ENCODE measurements at places on chromosomes 11 and 22.

- no peak for DNase-seq
Measured at GRCh38 chr11:70734379-70734778, 336.1 kb downstream of the CTTN start.

- no peak for DNase-seq
Measured at GRCh38 chr22:22800716-22801115, 86.9 kb upstream of the IGLL5 start.

DNA sequence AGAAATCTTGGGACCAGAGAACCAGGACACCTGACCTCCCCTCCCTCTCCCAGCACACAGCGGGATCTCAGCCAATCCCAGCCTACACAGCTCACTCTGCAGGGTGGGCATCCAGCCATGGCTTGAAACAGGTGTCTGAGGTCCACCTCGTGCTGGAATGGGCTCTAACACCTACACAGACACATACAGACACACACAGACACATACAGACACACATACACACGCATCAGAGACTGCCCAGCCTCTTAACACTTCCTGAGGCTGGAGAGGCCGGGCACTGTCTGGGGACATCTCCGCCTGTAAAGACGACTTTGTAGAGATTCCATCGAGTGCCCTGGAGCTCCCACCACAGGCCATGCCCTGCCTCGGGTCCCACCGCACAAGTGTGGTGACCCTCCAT, 36.7 kb downstream of the CAPN1 start:
- DNase-seq: no peak

DNA sequence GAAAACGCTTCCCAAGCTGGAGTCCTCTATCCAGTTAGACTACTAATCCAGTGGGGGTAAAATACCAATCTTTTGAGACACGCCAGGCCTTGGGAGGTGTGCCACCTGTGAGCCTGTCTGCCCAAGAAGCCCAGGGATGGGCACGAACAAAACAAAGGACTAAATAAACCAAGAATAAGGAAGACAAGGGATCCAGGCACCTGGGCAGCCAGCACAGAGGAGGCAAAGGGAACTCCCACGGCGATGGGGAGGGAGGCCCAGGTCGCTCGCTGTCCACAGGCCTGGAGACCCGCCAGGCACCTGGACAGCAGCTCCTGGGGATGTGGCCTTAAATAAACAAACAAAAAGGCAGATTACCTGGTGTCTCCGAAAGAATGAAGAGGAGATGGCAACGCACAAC, 31.4 kb downstream of the LRFN4 start:
- no peak for DNase-seq

DNA sequence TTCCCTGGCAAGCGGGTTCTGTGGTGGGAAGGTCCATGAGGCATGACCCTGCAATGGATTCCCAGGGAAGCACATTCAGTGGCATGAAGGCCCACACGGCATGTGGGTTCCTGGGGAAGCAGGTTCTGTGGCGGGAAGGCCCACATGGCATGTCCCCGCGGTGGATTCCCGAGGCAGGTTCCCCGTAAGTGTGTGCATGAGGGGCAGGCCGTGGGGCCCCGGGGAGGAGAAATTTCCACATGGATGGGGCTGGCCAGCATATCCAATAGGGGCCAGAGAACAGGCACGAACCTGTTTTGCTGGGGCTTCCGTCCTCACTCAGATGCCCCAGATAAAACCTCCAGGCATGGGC, 83.7 kb downstream of the PHF21B start:
- DNase-seq: no peak

DNA sequence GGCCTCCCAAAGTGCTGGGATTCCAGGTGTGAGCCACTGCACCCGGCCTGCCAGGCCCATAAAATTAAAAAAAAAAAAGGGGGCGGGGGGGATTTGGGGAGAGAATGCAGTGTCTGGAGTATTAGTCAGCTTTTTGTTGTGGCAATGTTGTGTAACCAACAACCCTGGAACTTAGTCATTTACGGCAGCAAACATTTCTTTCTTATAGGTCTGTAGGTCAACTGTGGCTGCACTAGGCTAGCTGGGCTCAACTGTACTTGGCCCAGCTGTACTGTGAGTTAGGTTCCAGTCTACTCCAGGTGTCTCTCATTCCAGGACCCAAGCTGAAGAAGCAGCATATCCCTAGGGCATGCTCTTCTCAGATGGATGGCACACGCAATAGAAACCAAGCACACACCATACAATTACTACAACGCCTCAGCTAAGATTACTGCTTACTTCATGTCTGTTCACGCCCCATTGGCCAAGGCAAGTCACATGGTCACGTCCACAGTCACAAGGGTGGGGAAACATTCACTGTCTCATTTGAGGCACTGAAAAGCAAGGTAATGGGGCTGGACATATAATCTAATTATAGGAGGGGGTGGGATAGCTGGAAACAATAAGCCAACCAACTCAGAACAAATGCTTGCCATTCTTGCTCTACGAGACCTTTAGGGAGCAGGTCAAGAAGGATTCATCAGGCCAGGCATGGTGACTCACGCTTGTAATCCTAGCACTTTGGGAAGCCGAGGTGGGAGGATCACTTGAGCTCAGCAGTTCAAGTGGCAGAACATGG, 10.4 kb upstream of the SPINDOC start:
- no peak for DNase-seq

GRCh38 chr11:746289-747157, 741 bp upstream of the TALDO1 start:
- no peak for DNase-seq

DNA sequence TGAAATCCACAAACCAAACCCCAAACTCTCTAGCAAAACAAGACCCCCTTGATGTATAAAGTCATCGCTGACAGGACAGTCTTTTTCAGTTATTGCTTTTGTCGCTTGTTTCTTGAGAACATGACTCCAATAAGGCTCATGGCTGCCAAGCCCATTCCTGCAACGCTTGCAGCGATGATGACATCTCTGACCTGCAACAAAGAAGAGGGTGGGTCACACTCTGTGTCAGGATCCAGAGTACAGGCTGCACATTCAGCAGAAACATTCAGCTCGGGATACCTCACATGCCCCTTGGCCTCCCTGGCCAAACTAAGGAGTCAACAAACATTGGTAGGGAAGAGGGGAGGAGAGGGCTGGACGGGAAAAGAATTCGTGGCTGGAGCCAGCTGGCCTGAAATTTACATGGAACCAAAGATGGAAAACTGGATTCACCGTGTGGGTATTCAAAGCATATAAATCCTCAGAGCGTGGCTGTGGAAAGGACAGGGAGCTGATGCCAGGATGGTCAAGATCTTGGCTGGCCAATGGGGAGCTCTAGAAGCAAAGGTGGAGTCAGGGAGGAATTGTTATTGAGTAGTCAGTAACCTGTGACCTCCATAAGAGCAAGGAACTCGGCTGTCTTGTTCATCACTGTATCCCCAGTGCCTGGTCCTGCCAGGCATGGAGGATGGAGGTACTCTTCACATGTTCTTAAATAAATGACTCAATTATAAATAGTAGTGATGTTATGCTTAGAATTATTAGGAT, 11.8 kb upstream of the PLAAT2 start:
- no peak for DNase-seq

GRCh38 chr11:78158987-78159652, 19.7 kb upstream of the ALG8 start:
- DNase-seq: no peak

GRCh38 chr11:297586-298405, 1.5 kb downstream of the IFITM5 start:
- no peak for DNase-seq

- DNase-seq: no peak
Measured at GRCh38 chr11:7692426-7692825, 13.9 kb downstream of the OVCH2 start.

DNA sequence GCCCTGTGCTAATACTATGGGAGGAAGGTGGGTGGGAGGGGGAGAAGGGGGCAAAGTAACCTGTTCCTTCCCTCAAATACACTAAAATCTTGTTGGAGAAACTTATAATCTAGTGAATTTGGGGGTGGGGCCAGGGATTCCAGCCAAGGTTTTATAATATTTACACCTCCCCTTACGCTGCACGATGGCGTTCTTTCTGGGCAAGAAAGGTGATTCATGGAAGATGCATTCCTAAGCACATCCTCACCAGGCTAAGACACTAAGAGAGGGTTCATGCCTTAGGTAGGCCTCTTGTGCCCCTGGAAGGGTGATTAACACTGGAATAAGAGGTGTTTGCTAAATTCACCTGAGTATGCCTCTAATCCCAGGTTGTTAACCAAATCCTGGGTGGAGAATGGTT, 82.6 kb downstream of the BARX2 start:
- no peak for DNase-seq

DNA sequence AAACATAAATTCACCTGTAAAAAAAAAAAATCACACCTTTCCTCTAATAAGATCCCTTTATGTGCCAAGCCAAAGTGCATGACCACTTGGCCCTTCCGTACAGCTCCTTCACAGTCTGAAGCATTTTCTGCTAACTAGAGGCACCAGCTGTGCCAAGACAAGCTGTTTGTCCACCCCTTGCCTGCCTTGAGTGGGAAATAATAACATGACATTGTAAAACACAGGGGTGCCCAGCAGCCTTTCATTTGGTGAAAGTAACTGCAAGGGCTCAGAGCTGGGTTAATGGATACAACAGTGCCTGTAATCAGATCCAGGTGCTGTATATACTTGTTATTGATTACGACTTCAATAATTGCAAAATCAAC, 59.2 kb downstream of the DDIAS start:
- DNase-seq: no peak

DNA sequence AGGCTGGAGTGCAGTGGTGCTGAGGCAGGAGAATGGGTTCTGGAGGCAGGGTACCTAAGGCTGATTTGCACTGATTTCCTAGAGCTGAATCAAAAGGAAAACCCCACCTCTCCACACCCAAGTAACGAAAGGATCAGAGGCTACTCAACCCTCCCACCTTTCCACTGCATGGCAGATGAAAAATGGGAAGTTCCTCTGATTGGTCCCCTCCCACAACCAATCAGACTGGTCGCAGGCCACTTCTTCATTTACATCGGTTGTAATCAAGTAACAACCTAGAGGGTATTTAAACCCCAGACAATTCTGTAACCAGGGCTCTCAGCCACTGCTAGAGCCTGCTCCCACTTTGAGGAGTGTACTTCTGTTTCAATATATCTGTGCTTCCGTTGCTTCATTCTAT, 18.6 kb upstream of the PARVB start:
- no peak for DNase-seq

GRCh38 chr11:128156486-128156885, 430.9 kb downstream of the ETS1 start:
- DNase-seq: no peak

GRCh38 chr11:73249853-73250783, 22.0 kb upstream of the P2RY6 start:
- DNase-seq: no peak

- no peak for DNase-seq
Measured at GRCh38 chr11:130145975-130146776, 13.4 kb upstream of the ST14 start.

GRCh38 chr11:133235381-133235780, 296.9 kb downstream of the OPCML start:
- no peak for DNase-seq

DNA sequence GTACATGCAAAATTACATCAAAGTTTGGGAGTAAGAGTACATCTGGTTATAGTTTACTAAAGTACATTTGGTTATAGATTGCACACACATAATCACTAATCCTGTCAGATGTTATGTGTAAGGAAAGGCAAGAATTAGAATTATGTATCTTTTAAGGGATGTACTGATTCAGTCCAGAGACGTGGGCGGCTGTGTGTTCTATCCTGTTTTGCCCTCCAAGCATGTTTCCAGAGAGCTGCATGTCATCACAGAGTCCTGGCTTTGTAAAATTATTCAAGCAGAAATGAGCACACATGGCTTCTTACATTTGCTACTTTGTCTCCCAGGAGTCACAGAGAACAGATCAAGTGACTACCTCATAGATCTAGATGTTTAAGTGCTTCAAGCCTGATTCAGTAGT, 33.2 kb upstream of the CEP126 start:
- DNase-seq: no peak

GRCh38 chr11:134253188-134253993, at the start of the genes ACAD8 and THYN1:
Gene ACAD8, plus strand, starts transcription at chr11:134253568. Its CDS starts 33 bp downstream, at chr11:134253601.
Gene THYN1, minus strand, starts transcription at chr11:134253352. Its CDS starts 470 bp downstream, at chr11:134252882.
- DNase-seq: peak; percentile 99

DNA sequence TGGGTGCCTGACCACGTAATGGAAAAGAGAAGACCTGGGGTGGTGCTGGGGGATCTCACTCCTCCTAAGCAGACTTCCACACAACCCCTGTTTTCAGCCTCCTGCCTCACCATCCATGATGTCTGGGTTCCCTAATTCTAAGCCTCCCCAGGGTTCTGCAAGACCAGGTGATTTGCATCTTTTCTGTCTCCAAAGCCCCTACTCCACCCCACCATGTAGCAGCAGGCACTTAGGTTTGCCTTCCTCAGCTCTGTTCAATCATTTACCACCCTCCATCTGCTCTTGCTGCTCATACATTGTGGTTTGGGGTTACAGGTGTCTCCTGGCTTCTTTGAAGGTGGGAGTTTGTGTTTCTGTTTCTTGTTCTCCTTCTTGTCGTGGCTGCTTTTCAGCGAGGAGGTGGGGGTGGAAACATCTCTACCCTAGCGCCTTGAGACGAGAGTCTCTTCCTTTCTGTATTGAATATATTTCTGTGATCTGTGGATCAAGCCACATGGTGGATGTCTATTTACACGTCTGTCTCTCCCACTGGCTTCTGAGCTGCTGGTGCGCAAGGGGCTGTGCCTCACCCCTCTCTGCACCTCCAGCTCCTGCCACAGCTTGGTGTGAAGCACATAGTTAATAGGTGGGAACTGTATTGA, 6.6 kb upstream of the SSTR3 start:
- DNase-seq: no peak

- DNase-seq: no peak
Measured at GRCh38 chr11:20075627-20076026, 84.6 kb downstream of the DBX1 start.

- no peak for DNase-seq
Measured at GRCh38 chr11:27423125-27423524, 49.5 kb downstream of the LGR4 start.

- DNase-seq: no peak
Measured at GRCh38 chr11:99098751-99099150, 78.0 kb downstream of the CNTN5 start.

DNA sequence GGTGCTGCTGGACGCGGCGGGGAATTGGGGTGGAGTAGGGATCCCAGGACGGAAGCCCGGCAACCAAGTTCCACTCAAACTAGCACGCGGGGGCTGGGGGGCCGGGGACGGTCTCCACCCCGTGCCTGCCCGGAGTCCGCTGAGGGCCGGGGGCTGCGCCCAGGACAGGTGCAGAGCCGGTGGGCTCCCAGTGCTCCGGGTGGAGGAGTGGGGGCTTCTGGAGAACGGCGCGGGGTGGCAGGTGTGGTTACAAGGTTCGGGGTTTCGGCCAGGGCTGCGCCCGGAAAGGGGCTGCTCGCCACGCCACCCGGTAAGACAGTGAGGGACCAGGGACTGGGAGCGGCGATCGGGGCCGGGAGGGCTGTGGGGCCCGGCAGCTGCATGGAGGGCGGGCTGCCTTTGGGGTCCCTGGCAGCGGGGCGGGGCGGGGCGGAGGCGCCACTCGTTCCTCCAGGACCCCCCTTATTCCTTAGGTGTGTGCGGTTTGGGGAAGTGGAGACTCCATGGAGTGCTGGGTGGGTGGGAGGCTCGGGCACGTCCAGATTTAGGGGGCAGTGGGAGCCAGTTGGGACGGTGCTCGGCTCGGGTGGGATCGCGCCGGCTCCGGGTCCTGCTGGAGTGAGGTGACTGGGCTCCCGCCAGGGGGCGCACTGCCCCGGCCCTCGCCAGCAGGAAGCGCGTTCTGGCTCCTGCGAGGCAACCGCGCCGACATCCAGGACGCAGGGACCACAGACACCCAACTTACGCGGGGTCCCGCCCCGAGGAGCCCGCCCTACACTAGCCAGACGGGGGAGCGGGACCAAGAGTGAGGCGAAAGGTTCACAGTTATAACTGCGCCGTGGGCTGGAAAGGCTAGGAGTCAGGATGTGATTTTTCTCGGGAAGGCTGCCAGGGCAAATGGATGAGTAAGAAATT, 868 bp downstream of the TSPAN18 start:
- peak; percentile 69 for DNase-seq

Data from NCI-H446 (cell line).